T-cell (primary cell): ENCODE measurements at places on chromosomes 3 and 15. TPM values are rescaled to one million over a fixed set of nuclear protein-coding genes. Genes with fewer than 3 reads are reported as not detected.
A peak's percentile ranks its signal among the peaks of the same experiment; 100 is the strongest.

GRCh38 chr15:100101426-100102089 is 240.2 kb downstream of the ADAMTS17 start:
- no peak overlapping the region for H3K27ac ChIP-seq
- DNase-seq, result no peak
- H3K36me3 ChIP-seq, result no peaks in the 10 kb centered on the region
- no peaks in the 10 kb centered on the region for H3K4me1 ChIP-seq

- DNase-seq, result peak; percentile 18
- H3K4me3 ChIP-seq, result no peak overlapping the region
- H3K27me3 ChIP-seq, result no peaks in the 10 kb centered on the region
- peak overlapping the region; percentile 61 for H3K27ac ChIP-seq
- peaks cover 20% of the 10 kb centered on the region for H3K4me1 ChIP-seq
These were observed 183.9 kb downstream of the TPRG1 start for GRCh38 chr3:189355481-189356201.

DNA sequence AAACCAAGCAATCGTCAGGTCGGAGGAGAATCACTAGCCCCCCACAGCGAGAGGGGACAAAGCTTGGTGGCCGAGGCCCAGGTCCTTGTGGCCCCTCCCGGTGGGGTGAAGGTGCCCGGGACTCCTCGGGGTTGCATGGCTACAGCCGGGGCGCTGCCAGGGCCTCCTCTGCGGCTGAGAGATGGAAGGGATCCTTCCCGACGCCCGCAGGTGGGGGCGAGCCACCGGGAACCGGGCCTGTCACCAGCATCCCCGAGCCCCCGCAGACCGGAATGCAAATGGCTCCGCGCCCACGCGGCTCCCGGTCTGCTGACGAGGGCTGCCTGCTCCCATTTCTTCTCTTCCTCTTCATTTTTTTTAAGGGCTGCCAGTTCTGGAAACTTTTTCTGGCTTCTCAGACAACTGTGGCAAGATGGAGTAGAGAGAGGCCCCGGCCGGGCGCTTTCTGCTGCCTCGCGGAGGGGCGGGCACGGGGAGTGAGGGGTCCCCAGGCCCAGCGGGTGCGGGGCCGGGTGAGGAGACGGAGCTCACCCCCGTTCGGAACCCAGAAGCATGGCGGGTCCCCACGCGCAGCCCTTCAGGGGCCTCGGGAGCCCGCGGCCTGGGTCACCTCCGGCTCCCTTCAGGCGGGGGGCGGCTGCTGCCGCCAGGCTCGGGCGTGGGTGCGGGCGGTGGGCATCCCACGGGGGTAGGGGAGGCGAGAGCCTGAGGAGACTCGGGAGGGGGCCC is 27.5 kb downstream of the MELTF start:
- DNase-seq, result no peak
- H3K27me3 ChIP-seq, result no peaks in the 10 kb centered on the region
- H3K4me3 ChIP-seq, result no peak overlapping the region
- H3K27ac ChIP-seq, result no peak overlapping the region
- no peaks in the 10 kb centered on the region for H3K4me1 ChIP-seq

GRCh38 chr3:60912876-60913275 is 338.4 kb downstream of the FHIT start:
- no peak overlapping the region for H3K4me3 ChIP-seq
- H3K4me1 ChIP-seq, result no peaks in the 10 kb centered on the region
- no peak overlapping the region for H3K27ac ChIP-seq

DNA sequence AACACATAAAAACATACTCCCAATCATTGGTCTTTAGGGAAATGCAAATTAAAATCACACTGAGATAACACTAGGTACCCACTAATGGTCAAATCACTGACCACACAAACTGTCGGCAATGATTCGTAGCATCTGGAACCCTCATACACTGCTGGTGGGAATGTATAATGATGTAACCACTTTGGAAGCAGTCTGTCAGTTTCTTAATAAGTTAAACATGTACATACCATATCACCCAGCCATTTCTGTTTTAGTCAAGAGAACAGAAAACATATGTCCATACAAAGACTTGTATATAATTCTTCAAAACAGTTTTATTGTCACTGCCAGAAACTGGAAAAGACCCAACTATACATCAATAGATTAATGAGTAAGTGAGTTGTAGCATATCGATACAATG is 63.3 kb upstream of the LRRC3B start:
- DNase-seq, result no peak
- H3K27me3 ChIP-seq, result no peaks in the 10 kb centered on the region
- no peak overlapping the region for H3K4me3 ChIP-seq
- H3K27ac ChIP-seq, result no peak overlapping the region

Gene SNTN
- not detected for total RNA-seq

DNA sequence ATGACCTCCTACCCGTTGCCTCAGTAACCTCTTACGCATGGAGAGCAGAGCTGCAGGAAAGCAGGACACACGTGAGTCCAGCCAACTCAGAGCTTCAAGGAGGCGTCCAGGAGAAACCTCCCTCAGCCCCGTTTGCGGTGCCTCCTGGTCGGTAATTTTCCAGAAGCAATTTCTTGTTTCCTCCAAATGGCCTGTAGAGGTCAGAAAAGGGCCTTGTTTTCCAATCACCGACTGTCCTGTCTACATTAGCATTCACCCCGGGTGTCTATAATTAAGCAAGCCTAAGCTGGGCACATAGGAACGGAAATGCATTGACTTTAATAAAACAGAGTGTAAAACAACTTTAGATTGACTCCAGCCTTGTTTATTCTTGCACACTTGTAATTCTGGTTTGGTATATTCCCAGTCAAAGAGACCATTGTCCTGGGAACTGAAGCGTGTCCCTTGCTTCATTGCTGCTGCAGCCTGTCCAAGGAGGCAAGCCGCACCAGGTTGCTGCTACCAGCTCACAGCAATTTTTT is 836.2 kb downstream of the AGBL1 start:
- no peak for DNase-seq
- no peaks in the 10 kb centered on the region for H3K4me1 ChIP-seq
- no peaks in the 10 kb centered on the region for H3K27me3 ChIP-seq
- no peaks in the 10 kb centered on the region for H3K36me3 ChIP-seq
- H3K4me3 ChIP-seq, result no peak overlapping the region

DNA sequence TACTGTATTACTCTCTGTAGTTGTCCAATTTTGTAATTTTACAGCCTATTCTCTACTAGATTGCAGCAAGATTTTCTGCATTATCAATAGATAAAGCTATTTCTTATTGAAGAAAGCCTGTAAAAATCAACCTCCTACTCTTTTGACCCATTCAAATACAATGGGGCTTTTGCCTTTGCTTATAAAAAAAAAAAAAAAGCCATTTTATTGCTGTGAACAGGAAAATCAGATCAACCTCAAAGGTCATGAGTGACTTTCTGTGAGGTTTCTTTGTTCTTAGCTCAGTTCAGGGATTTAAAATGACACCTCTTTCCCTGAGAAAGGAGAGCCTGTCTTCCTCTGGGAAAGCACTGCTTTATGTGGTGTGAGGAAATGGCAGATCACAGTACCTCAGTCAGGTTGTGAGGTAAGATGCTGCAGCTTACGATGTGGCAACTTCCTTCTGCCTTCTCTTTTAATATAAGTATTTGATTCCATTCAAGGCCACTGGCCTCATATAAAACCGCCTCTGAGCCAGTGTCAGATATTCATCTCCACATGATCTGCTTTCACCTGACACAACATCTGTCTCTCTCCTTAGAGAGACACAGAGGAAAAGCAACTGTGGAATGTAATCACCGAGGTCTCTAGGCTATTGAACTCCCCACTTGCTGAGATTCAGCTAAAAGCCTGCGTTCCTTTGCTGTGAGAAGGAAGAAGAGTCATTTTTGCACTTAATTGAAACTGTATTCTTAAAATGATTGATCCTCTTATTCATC is 161.5 kb upstream of the MB21D2 start:
- no peaks in the 10 kb centered on the region for H3K27me3 ChIP-seq
- H3K4me3 ChIP-seq, result no peak overlapping the region
- H3K4me1 ChIP-seq, result no peaks in the 10 kb centered on the region
- no peaks in the 10 kb centered on the region for H3K36me3 ChIP-seq

DNA sequence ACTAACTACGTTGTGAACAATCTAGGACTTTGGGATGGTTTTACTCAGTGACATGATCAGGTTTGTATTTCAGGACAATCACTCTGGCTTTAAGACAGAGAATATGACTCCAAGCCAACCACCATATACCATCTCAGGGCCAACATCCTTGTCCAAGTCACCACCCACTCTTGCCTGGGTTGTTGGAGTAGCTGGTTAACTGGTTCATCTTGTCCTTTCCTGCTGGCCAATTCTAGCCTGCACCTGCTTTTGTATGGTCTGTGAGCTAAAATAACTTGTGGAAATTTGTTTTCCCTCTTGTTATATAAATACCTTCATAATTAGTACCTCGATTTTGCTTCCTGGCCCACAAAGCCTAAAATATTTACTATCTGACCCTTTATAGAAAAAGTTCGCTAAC is 306.8 kb upstream of the STT3B start:
- H3K36me3 ChIP-seq, result no peaks in the 10 kb centered on the region
- no peak overlapping the region for H3K4me3 ChIP-seq

DNA sequence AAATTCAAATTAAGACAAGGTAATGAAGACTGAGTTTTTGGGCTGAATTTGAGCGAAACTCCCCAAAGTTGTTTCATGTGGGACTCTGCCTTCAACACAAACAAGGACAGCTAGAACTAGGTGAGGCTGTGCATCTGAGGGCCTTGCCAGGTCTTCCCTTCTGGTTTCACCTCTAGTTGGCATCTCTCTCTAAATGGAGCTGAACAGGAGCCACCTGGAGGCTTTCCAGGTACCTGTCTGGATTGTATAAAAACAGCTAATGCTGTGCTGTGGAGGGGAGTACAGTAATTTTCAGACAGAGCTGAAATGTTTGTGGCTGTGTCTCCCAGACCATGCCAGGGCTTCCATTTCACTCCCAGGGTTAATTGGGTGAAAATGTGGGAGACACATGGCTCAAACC is 27.1 kb downstream of the TRIM71 start:
- H3K36me3 ChIP-seq, result no peaks in the 10 kb centered on the region
- peaks cover 8% of the 10 kb centered on the region for H3K27me3 ChIP-seq
- no peak overlapping the region for H3K27ac ChIP-seq
